BJ (cell line): ENCODE measurements at places on chromosomes 11 and 22. TPM values are rescaled to one million over a fixed set of nuclear protein-coding genes. Genes with fewer than 3 reads are reported as not detected.

DNA sequence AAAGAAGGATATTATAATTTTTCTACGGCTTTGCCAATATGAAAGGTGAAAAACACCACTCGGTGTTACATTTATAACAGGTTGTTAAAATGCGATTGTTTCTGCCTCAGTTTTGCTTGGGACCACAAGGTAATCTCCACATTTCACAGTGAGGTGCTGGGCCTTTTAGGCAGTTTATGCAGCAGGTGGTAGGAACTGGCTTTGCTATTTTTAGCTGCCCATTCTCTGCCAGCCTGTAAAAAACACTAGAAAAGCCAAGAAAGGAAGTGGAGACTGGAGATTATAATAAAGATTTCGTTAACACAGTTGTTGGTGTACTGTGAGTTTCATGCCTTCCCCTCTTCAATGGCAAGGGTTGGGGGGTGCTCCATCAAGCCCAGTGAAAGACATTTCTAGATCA is 8.0 kb upstream of the MRPL16 start:
- DNase-seq, result no peak

DNA sequence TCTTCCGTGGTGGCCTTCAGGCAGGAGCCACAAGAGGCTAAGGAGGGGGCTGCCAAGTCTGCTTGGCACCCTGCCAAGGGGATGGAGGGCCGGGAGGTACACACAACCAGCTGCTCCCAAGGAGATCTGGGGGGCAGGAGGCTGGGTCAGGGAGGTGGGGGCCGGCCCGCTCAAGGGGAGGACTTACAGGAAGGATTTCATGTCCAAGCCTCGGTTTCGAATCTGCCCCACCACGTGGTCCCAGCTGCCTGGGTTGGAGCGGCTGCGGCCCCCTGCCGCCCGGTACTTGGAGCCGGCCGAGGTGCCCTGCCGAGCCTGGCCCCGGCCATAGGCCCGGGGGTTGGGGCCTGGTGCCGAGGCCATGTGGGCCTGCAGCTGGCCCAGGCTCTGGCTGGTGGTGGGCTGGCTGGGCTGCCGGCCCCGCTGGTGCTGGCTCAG is 33.5 kb downstream of the LRRC10B start:
- DNase-seq, result no peak

DNA sequence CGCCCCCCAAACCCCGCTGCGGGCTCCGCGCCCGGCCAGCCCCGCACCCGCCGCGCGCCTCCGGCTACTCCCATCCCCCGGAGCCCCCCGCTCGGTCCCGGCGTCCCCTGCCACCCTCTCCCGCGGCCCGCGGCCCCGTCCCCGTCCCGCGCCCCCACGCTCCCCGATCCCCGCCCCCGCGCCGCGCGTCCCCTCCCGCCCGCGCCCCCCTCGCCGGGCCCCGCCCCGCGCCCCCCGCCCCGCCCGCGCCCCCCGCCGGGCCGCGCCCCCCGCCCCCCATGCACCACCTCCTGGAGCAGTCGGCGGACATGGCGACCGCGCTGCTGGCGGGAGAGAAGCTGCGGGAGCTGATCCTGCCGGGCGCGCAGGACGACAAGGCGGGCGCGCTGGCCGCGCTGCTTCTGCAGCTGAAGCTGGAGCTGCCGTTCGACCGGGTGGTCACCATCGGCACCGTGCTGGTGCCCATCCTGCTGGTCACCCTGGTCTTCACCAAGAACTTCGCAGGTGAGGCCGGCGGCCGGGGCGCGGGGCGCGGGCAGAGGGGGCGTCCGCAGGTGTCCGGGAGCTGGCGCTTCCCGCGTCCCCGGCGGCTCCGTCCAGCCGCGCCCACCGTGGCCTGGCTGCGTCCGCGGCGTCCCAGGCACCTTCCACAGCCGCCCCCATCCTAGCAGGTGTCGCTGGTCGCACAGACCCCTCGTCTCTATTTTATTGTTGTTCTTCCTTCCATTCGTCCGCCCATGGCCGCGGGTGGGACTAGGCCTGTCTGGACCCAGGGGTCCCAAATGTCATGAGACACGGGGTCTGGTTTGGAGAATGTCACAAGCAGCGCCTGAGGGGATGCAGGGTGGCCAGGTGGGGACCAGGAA is at the start of gene PANX2:
PANX2 (plus strand) TSS at position 279 of the 866 bp plus-strand sequence; CDS start at position 279, 0 bp downstream.
- DNase-seq, result no peak

DNA sequence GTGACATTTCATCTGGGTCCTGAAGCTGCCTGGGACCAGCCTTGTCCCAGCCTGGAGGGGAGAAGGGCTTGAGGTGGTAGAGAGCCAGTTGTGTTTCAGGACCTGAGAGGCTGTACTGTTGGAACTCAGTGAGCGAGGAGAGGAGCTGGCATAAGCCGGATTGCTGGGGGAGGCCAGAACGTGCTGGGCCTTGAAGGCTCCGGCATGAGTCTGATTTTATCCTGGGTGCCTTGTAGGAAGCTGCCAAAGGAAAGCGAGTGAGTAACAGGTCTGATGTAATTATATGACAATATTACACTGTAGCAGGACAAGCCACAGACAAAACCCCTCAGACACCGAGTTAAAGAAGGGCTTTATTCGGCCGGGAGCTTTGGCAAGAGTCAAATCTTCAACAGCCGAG is 17.2 kb downstream of the AP2A2 start:
- no peak for DNase-seq

The LRRC75B gene
- 3.2 and 6.5 TPM in 2 replicates for polyA plus RNA-seq

The CARD18 gene
- not detected in 2 replicates for polyA plus RNA-seq

DNA sequence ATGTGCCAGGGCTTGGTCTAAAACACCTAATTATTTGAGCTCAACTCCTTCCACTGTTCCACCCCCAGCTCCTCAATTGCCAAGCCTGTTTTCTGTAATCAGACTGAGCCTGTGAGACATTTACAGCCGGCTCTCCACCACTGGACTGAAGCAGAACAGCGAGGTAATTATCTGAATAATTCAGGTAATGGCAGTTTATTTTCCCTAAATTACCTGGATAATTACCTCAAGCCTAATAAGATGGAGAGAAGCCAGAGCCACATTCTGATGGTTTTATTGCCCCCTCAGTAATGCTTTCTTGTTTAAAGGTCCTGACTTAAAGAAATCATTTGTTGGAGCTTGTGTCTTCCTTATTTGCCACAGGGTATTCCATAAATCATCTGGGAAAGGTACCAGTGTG is 64.2 kb downstream of the FZD4 start:
- no peak for DNase-seq

- DNase-seq, result no peak
These were observed 15.1 kb upstream of the SMIM38 start for GRCh38 chr11:69140635-69141034.

- DNase-seq, result no peak
These were observed 298.2 kb downstream of the DDX10 start for GRCh38 chr11:108963118-108963517.

The FOLR3 gene
- 0.85 and 0.89 TPM in 2 replicates for polyA plus RNA-seq

DNA sequence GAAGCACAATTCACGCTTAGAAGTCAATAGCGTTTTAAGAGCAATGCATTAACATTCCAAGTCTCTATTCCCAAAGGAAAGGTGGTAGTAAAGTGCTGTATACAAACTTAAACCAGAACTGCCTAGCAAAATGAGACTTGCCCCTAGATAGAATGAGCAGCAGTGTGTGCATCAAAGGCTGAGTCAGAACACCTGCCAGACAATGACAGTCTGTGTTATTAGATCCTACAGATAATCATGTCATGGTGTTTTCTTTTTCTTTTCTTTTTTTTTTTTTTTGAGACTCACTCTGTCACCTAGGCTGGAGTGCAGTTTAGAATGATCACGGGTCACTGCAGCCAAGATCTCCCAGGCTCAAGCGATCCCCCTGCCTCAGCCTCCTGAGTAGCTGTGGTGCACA is 1.6 kb downstream of the RTCB start:
- no peak for DNase-seq

- DNase-seq, result no peak
These were observed 164.7 kb upstream of the B3GAT1 start for GRCh38 chr11:134576721-134577171.

DNA sequence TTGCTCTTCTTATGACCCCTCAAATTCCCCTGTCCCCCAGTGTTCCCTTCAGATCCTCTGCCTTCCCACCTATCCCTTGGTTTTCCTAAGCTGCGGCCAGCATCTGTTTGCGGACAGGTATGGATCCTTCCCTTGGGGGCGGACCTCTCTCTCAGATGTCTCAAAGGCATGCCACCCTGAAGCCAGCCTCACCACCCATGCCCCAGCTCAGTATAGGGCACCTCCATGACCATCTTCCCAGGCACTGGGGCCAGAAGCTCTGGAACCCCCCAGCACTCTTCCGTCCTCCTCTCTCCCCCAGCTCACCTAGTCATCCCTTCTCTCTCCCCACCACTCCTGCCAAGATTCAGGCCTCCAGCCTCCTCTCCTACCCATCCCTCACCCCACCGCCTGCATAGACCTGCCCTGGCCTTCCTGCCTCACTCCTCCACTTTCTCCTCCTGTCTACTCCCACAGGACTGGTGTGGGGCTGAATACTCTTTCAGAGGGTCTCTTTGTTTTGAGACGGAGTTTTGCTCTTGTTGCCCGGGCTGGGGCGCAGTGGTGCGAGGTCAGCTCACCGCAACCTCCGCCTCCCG is 2.2 kb downstream of the LRRC75B start:
- DNase-seq, result no peak

The PGA5 gene
- polyA plus RNA-seq, result not detected in 2 replicates

The MMP11 gene
- polyA plus RNA-seq, result 14.5 and 38.1 TPM in 2 replicates

- DNase-seq, result no peak
These were observed 5.5 kb upstream of the SHISA8 start for GRCh38 chr22:41920271-41920976.

- DNase-seq, result peak; percentile 52
These were observed 14.5 kb downstream of the CTNND1 start for GRCh38 chr11:57776031-57776521.

The C11orf91 gene
- polyA plus RNA-seq, result not detected in 2 replicates

The DCPS gene
- polyA plus RNA-seq, result 14.9 and 23.5 TPM in 2 replicates

DNA sequence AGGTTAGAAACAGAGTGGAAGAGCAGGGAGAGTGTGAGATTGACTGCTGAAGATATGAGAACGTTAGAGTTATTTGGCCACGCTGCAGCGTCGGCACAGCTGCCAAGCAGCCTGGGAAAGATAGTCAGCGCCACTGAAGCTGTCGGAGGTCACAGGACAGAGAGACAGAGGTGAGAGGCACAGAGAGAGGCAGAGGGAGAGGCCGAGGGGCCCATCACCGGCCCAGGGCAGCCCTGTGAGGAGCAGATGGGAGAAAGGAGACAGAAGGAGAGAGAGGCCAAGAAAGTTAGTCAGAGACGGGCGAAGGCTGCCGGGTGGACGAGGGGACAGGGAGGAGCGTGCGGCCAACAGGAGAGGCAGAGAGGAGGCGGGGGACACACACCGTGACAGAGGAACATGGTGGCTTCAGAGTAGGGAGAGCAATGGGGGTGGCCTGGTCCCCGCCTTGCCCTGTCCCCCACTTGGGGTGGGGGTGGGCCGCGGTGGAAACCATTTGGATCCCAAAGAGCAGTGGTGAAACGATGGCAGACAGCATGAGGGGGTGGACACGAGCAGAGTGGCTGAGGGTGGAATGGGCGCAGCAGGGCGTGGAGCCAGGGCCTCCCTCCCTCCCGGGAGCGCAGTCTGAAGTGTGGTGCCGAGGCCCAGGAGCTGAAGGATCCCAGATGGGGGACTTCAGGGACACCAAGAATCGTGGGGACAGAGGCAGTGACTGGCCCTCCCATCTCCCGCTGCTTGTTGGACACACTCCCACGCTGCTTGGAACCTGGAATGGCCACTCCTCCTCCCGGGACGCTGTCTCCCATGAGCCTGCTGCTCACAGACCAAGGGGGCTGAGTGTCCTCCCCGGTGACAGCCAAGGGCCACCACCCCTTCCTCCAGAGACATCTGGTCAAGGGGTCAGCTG is 26.6 kb downstream of the LRRC10B start:
- DNase-seq, result no peak

DNA sequence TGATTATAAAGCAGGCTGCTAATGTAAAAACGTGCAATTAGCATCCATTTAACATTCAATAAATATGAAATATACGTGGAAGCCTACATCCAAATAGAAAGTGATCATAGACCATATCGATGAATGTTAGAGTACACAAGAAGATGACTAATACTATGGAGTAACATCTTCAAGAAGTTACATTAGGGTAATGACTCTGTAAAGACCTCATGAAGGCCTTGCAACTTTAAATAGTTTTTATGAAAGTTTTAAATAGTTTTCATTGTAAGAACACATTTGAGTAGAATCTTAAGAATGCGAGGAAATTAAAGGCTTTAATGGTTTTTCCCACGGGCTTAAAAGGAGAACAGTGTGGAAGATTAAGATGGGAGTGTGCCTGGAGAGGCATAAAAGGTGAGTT is 1.4 kb downstream of the TRIM34 start:
- DNase-seq, result peak; percentile 27

The CD3D gene
- not detected in 2 replicates for polyA plus RNA-seq

The RHOD gene
- polyA plus RNA-seq, result 33.7 and 42.8 TPM in 2 replicates

GRCh38 chr11:104164028-104164520 is at the start of gene PDGFD:
Gene PDGFD (minus strand): TSS chr11:104164147.
- DNase-seq, result no peak

DNA sequence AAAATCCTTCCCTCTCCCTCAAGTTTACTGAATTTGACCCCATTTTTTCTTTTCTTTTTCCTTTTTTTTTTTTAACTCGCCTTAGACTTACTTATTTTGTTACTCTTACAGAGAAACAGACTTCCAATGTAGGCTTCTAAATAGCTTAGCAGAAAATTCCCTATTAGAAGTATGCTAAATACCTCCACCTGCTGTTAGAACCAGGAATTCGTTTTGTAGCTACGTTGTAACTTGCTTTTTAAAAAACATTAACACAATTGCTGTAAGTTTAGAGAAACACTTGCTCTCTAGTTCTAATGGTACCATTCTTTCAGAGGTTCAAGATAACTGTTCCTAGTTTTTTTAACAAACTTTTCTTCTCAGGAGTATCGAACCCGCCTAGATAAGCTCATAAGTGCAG is 324.2 kb downstream of the DCDC1 start:
- DNase-seq, result no peak
